ENCODE measurements at places on chromosomes 4 and X.

DNA sequence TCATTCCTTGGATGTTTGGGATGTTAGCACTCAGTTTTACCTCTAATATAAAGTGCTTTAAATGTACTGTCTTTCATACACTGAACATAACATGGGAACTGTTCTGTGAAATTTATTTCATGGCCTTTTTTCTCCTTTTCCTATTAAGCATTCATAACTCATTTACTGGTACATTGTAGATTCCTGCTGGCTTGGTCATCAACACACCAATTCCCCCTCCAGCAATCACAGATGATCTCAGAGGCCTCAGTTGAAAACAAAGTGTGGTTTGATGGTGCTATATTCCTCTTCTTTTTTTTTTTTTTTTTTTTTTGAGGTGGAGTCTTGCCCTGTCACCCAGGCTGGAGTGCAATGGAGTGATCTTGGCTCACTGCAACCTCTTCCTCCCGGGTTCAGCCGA, 61.9 kb upstream of the FAM47B start:
- DNase-seq, result peak; percentile 77

- no peak for DNase-seq
Measured at GRCh38 chrX:155966876-155967275, 30.6 kb upstream of the IL9R start.

- no peak for DNase-seq
Measured at GRCh38 chr4:60366661-60367060, 833.5 kb upstream of the ADGRL3 start.

DNA sequence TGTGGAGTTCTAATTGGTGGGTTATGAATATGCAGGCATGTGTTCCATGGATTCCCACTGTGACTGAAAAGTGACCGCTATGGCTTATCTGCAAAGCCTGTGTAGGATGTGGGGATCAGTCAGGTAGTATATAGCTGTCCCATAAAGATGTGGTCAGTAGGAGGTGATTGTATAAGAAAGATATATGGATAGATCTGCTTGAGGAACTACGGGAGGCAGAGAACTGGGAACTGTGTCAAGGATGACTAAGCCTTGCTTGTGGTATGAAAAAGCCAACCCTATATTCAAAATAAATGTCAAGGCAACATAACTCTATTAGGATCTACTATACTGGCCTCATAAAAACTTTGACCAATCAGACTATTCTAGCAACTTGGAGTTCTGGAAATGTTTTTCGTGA, 185.2 kb downstream of the KLHL4 start:
- no peak for DNase-seq

DNA sequence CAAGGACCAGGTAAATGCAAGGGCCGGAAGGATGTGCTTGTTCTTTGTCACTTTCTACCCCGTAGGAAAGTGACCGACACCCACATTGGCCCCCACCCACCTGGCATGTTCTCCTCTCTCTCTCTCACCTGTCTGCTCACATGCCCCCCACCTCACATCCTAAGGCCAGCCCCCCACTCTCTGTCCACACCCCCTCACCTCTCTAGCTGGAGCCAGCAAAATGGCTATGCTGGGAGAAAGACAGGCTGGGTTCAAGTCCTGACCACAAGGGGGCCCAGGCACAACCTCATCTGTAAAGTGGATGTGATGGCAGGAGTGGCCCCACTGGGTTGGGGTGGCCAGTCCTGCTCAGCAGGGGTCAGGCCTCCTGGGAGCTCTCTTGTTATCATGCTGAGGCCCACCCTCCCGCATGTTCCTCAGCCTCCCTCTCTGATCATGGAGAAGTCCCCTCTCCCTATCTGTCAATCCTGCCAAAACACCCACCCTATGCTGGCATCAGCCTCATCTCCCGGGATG, 1.7 kb upstream of the PPP2R2C start:
- no peak for DNase-seq

- no peak for DNase-seq
Measured at GRCh38 chr4:3391422-3391821, 50.3 kb upstream of the HGFAC start.

DNA sequence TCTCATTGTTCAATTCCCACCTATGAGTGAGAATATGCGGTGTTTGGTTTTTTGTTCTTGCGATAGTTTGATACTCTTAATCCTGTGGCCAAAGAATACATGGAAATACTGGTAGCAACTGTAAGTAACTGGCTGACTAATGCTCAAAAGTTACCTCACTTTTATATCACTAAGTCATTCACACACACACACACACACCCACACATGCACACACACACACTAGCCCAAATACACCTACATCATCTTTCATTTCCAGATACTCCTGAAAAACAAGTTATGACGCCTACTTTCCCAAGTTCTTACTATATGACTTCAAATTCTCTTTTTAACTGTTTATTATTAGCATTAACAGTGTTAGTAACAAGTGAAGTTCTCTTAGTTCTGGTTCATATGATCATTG, 101.3 kb downstream of the DCHS2 start:
- no peak for DNase-seq

GRCh38 chrX:93637591-93637990, 35.8 kb downstream of the NAP1L3 start:
- DNase-seq, result no peak

DNA sequence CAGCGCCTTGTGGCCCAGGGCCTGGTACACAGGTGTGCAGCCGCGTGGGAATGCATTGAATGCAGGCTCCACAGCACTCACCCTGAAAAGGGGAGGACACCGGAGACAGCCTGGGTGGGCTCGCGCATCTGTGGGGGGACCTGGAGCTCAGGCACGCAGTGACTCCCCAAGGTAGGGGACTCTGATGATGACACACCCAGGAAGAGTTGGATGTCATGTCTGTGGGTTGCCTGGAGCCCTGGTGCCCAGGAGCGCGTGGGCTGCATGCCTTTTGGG, 32.7 kb upstream of the HTRA3 start:
- DNase-seq, result no peak

DNA sequence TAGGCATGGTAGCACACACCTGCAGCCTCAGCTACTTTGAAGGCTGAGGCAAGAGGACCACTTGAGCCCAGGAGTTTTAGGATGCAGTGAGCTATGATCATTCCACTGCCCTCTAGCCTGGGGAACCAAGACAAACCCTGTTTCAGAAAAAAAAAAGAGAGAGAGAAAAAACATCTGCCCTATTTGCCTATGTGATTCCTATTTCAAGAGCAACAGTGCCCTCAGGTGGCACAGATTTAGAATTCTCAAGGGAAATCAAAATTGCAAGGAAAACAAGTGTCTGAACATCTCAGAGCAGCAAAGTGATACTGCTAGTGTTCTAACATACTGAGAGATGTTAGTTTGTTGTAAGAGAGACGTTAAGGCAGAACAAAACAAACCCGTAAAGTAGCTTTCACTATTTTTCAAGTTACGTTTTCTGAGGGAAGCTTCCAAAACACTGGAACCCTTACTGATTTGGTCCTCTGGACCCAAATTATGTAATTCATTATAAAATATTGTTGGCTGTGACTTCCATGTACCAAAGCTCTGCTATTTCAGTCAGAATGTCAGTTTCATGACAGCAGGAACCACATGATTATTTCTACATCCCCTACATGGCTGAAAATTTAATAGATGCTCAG, 7.9 kb downstream of the BDH2 start:
- DNase-seq, result peak; percentile 73

- DNase-seq, result no peak
Measured at GRCh38 chr4:26135331-26135730, 185.5 kb upstream of the RBPJ start.

GRCh38 chr4:84651499-84651898, 68.6 kb downstream of the CDS1 start:
- no peak for DNase-seq

GRCh38 chr4:186727169-186727976, 3.7 kb upstream of the FAT1 start:
- DNase-seq, result peak; percentile 18

DNA sequence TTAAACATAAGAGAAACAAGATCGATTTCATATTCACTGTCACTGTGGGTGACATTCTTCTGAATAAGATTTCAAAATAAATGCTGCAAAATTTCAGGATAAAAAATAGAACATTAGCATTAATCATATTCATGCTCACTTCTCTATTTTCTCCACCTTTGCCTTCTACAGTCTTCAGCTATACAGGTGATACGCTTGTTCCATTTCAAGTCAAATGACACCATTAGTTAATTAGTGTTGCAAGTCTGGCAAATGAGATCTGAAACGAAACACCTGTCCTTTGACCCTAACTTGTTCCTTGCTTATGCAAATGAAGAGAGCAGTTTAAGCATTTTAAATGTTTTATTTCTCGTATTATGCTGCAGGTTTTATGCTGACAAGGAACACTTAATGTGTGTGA, 667.5 kb upstream of the MAGEB2 start:
- no peak for DNase-seq

GRCh38 chr4:15725608-15726007, 22.7 kb downstream of the BST1 start:
- DNase-seq, result no peak
